ENCODE measurements at places on chromosomes 7 and 10.

DNA sequence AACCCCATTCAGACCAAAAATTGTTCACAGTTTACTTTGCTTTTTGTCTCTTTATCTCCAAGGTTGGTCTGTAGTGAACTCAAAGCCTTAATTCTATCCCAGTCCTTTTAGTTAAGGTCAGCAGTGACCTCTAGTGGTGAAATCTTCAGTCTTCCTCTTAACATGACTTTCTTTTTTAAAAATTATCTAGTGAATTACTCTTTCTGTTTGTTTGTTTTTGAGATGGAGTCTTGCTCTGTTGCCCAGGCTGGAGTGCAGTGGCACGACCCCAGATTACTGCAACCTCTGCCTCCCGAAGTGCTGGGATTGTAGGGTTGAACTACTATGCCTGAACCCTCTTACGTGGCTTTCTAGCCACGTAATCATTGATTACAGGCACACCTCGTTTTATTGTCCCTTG is 25.0 kb downstream of the ZNF487 start:
- ATAC-seq = peak; percentile 55

GRCh38 chr10:91909117-91909677 is at the start of gene FGFBP3:
Gene FGFBP3 (minus strand): TSS chr10:91909486. CDS start chr10:91908969, 517 bp downstream.
- peak; percentile 10 for ATAC-seq

DNA sequence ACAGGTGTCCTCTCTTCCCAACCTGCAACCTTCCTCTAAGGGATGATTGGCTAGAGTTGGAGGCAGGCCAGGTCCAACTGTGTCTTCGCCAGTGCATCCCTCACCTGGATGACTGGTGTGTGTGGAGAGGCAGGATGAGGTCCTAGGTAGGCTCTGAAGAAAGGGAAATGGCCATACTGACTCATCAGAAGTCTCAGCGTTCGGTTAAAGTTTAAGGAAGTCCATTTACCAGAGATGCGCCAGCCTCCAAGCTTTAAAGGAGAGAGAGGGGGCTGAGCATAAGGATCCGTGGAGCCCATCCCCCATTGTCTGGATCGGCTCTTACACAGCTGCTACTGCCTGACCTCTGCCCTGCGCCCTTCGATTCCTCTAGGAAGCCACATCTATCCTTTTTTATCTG is 4.4 kb downstream of the KEL start:
- no peak for ATAC-seq

DNA sequence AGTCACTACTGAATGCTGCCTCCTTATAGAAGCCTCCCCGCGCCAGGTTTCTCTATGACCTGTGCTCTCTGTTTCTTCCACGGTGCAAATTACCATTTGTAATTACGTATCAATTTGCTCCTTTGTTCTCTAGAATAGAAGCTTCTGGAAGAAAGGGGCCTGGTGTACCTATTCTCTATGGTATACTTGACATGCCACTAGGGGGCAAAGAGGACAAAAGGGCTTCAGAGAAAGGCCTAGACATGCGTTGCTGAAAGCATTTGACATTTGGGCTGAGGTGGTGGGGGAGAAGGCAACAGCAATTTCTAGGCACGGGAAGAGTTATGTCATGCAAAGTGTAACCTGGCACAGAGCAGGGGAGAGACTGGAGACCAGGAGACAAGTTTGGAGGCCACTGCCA is 148.7 kb downstream of the WDR11 start:
- ATAC-seq = no peak

DNA sequence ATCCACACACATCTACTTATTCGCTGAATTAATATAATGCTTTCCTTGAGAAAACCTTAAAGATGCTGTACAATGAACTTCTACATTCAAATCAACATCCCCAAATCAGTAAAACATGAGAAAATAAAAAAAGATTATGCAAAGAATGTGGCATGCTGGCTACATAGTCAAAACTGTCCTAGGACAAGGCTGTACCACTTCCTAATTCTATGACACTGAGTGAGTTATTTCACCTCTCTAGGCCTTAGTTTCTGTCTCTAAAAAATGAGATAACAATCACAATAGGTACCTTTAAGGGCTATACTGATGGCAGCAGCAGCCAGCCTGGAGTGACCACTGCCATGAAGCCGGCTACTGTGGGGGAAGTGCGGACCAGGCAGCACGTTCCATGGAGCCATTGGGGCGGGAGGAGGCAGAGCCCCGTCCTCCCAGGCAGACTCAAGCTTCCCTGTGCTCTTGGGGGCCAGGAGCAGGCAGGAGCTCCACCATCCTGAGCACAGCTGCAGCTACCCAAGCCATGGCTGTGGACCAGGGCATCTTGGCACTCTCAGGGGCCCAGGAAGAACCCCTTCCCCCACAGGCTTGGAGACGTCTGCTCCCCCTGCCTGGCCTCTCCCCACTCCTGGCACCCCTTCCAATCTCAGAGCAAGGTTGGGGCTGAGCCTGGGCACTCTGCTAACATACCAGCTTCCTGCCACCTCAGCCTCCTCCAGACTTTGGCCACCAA is 110.2 kb downstream of the ELAPOR2 start:
- ATAC-seq = no peak

GRCh38 chr10:92110039-92110794 is 180.7 kb downstream of the CPEB3 start:
- ATAC-seq = no peak

- ATAC-seq = peak; percentile 52
Observed at GRCh38 chr10:87660484-87661133, 931 bp downstream of the PAPSS2 start.

DNA sequence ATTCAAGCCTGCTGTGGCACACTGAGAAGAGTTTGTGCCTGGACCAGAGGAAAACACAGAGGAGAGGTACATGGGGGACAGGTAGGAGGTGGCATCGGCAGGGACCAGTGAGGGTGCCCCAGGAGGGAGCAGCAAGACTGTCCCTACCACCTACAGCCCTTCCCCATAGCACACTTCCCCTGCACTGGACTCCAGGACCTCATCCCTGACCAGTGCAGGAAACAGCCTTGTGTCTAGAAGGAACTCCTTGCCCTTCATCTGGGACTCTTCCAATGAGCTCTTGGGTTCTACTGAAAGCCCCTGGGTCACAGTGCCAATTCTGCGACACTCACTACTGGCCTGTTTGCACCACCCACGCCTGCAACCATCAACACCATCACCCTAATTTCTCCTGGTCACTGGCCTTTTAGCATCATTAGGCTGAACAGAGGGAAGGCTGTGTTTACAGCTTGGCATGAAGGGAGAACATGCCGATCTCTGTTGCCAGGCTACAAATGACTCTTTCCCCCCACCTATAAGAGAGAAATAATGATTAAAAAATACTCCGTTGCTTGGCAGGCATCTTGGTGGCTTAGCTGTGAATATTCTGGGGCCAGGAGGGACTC is 371.9 kb upstream of the ZMIZ1 start:
- ATAC-seq = peak; percentile 90

DNA sequence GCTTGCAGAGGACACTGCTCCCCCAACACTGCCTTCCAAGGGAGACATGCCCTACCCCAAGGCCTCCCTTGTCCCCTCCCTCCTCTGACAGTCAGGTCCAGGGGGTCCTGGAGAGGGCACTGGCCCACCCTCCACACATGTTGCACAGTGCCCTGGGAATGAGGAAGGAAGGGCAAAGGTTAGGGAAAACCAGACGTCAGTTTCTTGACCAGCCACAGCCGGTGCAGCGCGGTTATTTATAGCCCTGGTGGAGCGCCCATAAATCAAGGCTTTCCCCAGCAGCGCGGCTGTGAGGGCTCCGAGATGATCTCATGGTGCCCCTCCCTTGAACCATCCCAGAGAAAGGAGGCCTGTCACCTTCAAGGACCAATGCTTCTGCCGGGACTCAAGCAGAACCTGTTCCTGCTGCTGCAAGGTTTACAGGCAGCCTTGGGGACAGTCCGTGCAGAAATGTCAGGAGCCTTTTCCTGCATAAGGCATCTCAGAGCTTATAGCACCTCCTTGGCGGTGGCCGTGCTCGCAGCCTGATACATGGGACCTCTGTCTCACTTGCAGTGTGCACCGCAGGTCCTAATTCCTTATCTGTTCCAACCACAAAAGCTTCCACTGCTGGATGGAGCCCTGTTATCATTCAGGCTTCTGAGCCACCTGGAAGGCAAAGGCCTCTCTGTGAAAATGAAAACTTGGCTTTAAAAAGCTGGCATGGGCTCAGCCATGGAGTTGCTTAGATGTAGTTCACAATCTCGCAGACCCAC is 127.3 kb downstream of the LHPP start:
- ATAC-seq = peak; percentile 76

GRCh38 chr10:91054325-91054724 is 133.4 kb upstream of the ANKRD1 start:
- no peak for ATAC-seq

DNA sequence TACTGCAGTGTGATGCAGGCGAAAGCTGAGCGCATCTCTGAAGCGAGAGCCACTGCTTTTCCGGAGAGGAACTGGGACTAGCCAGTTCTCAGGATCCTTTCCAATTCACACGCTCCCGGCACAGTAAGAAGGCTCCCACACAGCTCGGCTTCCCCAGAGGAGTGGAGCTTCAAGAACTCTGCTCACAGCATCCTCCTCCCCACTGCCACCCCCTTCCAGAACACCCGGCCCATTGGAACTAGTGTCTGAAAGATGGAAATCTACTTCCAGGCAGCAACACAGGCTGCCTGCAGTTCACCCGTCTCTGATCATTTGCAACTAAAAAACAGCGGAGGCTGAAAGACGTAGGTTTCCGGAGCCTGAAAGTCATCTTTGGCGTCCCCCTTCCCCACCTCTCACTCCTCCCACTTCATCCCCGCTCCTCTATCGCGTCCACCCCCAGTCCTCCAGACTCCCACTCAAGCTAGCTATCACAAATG is at the start of gene DGKB:
Gene DGKB (minus strand): TSS at position 163 of the 479 bp plus-strand sequence.
- peak; percentile 61 for ATAC-seq

- ATAC-seq = no peak
Observed at GRCh38 chr10:46090258-46090812, 44.3 kb upstream of the MSMB start.

DNA sequence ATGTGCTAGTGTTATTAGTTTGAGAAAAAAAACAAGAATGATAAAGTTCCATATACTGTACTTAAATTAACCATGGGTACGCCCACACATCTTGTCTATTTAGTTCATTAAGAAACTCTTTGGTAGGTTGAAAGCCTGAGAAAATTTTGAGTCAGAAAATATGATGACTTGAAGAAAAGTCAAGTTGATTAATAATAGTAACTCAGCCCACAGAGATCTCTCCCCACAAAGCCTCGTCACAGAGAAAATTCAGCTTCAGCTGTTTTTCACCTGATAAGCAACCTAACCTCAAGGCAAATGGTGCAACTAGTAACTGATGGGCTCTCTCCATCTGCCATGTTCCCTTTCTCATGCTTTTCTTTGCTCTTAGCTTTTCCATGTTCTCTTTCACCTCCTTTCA is 1021.6 kb downstream of the GATA3 start:
- ATAC-seq = no peak

GRCh38 chr10:23472181-23472580 is 33.3 kb downstream of the OTUD1 start:
- no peak for ATAC-seq

GRCh38 chr10:112250555-112250954 is 32.6 kb upstream of the TECTB start:
- ATAC-seq = no peak

- ATAC-seq = no peak
Observed at GRCh38 chr7:51303142-51303525, 13.5 kb downstream of the COBL start.

GRCh38 chr7:24706211-24707170 is 50.8 kb downstream of the GSDME start:
- no peak for ATAC-seq

GRCh38 chr10:103574097-103575061 is 80.9 kb downstream of the NEURL1 start:
- no peak for ATAC-seq

GRCh38 chr7:100003711-100004661 is 11.4 kb upstream of the ZKSCAN1 start:
- no peak for ATAC-seq

GRCh38 chr7:125814100-125814499 is 884.5 kb upstream of the POT1 start:
- ATAC-seq = no peak

- no peak for ATAC-seq
Observed at GRCh38 chr7:30379131-30379530, 94.7 kb downstream of the ZNRF2 start.

GRCh38 chr10:116270771-116271592 is 2.0 kb downstream of the GFRA1 start:
- ATAC-seq = peak; percentile 49

DNA sequence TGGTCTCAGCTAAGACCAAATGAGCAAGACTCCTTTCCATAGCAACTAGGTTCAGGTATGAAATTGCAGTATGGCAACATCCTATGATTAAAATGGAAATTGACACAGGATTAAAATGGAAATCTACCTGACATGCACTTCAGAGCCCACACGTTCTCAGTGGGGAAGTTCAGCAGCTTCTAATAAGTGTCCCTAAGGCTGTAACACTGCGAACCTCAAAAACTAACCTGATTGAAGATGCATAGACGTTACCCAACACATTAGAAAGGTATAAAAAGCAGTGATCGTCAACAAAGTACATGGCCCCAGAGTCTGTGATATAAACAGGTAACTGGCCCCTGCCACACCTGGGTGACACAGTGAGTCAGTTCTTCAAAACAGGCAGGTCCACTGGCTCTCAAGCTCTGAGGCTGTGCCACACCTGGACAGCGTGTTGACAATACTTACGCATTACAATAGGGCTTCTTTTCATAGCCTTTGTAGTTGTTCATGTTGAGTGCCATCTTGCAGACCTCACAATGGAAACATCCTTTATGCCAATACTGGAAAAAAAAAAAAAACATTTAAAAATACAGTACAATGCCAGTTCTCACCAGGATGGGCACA is 274.9 kb upstream of the NEBL start:
- no peak for ATAC-seq

DNA sequence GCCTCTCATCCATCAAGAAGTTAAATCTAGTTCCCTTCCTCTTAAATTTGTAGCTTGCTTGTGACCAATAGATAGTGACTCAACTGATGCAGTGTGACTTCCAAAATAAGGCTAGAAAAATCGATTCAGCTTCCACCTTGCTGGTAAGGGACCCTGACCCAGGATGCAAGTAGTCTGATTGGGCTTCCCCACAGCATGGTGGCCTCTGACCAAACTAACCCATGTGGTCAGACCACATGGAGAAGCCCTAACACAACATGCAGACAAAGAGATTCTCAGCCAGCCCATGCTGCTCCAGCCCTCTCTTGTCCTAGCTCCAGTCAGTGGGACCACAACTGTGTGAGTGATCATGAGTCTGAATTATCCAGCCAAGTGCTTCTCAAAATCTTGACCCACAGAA is 710.8 kb downstream of the MAGI2 start:
- ATAC-seq = no peak

- no peak for ATAC-seq
Observed at GRCh38 chr7:893686-894085, 17.3 kb downstream of the GET4 start.

GRCh38 chr7:55794527-55794926 is 68.0 kb downstream of the SEPTIN14 start:
- no peak for ATAC-seq

GRCh38 chr7:13009517-13009916 is 322.1 kb downstream of the ARL4A start:
- no peak for ATAC-seq

- ATAC-seq = peak; percentile 87
Observed at GRCh38 chr10:35300063-35300699, 36.1 kb upstream of the CCNY start.

GRCh38 chr7:138196971-138197896 is 121.0 kb downstream of the AKR1D1 start:
- ATAC-seq = no peak

All from gastroesophageal sphincter (tissue), 4 donors.